ENCODE measurements at places on chromosomes 11 and 22.

DNA sequence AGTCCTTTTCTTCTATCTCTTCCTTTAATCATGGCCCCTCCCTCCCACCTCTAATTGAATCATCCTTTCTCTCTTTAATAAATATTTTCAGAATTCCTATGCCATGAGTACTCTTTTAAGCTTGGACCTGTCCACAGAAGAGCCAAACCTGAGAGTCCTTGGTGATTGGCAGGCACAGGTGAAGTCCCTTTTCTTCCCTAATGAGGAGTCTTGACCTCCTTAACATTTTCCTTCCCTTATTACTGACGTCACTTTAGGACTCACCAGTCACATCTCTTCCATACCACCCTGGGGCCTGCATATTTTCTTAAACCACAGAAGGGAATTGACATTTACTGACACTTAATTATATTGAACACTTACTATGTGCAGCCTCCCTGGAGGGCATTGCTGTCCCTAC lies 41.0 kb upstream of the RASSF10 start:
- no peak for DNase-seq

DNA sequence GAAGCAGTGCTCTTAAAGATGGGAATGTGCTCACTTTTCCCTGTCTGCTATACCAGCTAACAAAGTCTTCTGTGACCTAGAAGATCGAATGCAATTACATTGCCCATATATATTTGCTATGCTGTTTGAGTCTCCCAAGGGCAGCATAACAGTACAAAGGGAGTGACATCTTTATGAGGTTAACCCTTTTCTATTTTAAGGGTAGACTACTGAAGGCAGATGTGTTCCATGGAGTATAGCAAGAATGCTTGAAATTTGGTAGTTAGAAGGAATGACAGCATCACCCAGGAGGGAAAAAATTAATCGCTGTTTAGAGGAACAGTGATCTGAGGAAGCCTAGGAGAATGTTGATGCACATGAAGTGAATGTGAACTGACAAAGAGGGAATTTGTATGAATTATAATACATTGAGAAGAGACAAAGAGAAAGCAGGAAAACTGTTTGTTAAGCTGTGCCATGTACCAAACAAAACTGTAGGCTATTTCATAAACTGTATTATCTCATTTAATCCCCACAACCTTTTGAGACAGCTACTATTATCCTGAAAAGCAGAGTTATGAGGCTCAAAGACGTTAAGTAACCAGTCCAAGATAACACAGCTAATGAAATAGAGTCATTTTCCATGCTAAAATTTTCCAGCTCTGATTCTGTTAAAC lies 13.0 kb downstream of the MAML2 start:
- no peak for DNase-seq

GRCh38 chr22:19576460-19577421 lies 52.5 kb upstream of the CLDN5 start:
- no peak for DNase-seq

DNA sequence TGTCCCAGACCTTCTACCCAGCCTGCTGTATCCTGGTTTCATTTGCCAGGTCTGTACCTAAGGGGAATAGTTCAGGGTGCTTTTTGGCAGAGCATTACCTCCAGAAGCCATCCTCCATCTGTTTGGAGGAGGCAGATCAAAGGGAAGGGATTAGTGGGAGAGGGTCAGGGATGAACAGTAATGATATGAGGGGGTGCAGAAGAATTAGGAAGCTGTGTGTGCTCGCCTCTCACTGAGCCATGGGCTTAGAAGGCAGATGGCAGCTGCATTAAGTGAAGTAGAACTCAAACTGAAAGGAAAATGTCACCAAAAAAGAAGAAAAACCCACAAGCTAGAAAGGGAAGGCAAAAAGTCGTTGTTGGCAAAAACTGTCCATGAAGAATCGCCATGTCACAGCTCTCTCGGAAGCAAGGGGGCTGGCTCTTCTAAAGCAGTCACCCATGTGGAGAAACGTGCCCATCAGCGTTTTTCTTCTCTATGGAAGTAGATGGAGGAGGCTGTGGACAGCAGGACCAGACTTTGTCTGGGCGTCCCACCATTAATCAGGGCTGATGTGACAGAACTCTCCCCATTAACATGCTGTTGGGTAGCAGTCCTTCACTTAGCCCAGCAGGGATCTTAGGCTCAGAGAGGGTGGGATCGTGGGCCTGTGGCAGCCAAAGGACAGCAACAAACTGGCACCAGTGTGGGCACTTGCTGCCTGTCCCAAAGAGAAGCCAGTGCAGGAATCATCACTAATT lies 46.8 kb downstream of the CEP164 start:
- DNase-seq: no peak

GRCh38 chr22:46959369-46959768 lies 196.9 kb downstream of the TBC1D22A start:
- no peak for DNase-seq

GRCh38 chr11:61837411-61838005 lies 9.4 kb downstream of the FADS2 start:
- no peak for DNase-seq

DNA sequence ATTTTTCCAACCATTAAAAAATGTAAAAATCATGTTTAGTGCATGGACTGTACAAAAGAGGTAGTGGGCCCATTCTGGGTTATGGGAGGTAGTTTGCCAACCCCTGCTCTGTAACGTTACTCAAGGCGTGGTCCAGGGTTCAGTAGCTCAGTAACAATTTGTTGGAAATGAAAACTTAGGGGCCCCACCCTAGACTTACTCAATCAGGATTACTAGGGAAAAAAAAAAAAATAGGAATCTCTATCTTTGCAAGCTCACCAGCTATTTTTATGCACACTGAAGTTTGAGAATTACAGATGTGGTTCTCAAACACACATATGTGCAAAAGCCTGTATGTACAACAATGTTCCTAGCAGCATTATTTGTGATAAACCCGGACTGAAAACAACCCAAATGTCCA lies 17.3 kb upstream of the LMO2 start:
- DNase-seq: no peak

GRCh38 chr11:2122222-2122906 lies 16.8 kb downstream of the IGF2 start:
- no peak for DNase-seq

- DNase-seq: no peak
Observed at GRCh38 chr22:37904572-37905533, 1.2 kb upstream of the MICALL1 start.

DNA sequence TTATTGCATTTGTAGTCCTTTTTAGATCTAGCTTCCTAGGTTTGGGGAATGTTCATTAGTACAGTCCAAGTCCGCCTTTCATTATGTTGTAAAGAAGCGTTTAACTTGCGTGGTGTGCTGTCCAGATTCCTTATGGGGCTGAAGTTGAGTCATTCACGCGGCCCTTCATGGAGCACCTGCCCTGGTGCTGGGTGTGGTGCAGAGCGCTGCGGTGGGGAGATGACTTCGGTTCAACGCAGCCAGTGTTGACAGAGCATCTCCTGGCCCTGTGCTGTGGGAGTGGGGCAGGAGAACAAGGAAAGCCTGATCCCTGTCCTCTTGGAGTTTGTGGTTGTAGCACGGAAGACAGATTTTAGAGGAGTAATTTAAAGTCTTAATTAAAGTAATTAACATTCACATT lies 152.0 kb downstream of the TBC1D22A start:
- DNase-seq: no peak

- peak; percentile 46 for DNase-seq
Observed at GRCh38 chr11:45885274-45885920, at the start of gene MAPK8IP1. MAPK8IP1 (plus strand) TSS chr11:45885651; CDS start chr11:45885821, 170 bp downstream.

- DNase-seq: no peak
Observed at GRCh38 chr22:32584650-32585049, 110.0 kb downstream of the FBXO7 start.

- no peak for DNase-seq
Observed at GRCh38 chr11:66080055-66080817, 10.2 kb downstream of the PACS1 start.

- DNase-seq: no peak
Observed at GRCh38 chr22:44366372-44367300, 53.9 kb upstream of the SHISAL1 start.

All from NCI-H1048 (cell line).